Stimulated activated CD8-positive, alpha-beta memory T cell treated with anti-CD3 and anti-CD28 coated beads, Interleukin-7, amount 100 ng/mL, for 1 hour (primary cell): ENCODE measurements at places on chromosomes 3 and 15.

DNA sequence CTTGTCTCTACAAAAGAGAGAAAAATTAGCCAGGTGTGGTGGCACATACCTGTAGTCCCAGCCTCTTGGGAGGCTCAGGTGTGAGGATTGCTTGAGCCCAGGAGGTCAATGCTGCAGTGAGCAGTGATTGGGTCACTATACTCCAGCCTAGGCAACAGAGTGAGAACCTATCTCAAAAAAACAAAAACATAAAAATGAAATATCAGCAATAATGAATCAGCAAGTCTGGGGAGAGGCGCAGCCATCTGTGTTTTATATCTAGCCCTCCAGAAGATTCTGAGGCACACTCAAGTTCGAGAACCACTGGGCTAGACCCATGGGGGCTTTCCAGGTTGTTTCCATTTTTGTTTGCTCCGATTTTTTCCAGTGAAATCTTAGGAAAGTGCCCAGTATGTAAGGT lies 88.1 kb upstream of the BCL6 start:
- no peak for DNase-seq

GRCh38 chr3:126540342-126540849 lies 16.4 kb downstream of the CHST13 start:
- DNase-seq: no peak

- DNase-seq: no peak
Measured at GRCh38 chr3:43243590-43244587, 42.5 kb upstream of the SNRK start.

- no peak for DNase-seq
Measured at GRCh38 chr3:140614001-140614400, 63.9 kb upstream of the TRIM42 start.

DNA sequence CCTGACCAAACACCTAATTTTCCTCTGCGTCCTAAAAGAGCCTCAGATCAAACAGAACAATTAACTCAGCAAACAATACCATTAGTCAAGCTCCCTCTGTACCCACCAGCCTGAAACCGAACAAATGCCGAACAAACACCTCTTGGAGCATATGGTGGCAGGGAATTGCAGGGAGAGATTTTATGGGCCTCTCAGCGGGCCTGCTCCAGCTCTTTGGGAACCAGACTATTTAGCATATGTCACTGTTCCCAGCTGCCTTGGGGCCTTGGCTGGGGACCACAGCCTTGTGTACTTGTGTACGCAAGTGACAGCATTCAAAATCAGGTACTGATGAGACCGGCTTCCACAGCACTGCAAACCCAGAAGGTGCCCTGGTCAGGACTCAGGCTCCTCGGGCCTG lies 388.8 kb upstream of the PPP2R3A start:
- no peak for DNase-seq

- no peak for DNase-seq
Measured at GRCh38 chr15:90659481-90659880, 57.7 kb upstream of the BLM start.
